Epithelial cell of esophagus (primary cell): ENCODE measurements at places on chromosomes 16 and 17.

- peak; percentile 37 for DNase-seq
Measured at GRCh38 chr17:17151541-17151940, 54.6 kb downstream of the PLD6 start.

- DNase-seq, result peak; percentile 78
Measured at GRCh38 chr16:2858245-2859025, 465 bp upstream of the PRSS22 start.

DNA sequence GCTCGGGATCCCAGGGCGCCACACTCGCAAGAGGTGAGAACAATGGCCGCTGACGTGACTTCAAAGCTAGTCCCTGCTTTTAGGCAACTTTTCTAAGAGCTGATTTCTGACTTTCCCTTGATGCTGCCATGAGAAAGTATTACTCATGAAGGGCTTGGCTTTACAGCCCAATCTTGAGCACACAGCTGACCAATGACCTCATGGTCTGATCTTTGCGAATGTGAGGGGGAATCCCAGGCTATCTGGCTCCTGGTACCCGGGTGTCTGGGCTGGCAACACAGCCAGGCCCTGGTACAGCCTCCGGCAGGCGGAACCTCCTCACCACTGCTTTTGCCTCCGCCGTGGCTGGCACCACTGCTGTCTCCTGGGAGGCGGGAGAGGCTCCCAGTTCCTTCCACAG lies 17.5 kb downstream of the NDUFAF8 start:
- DNase-seq, result no peak

DNA sequence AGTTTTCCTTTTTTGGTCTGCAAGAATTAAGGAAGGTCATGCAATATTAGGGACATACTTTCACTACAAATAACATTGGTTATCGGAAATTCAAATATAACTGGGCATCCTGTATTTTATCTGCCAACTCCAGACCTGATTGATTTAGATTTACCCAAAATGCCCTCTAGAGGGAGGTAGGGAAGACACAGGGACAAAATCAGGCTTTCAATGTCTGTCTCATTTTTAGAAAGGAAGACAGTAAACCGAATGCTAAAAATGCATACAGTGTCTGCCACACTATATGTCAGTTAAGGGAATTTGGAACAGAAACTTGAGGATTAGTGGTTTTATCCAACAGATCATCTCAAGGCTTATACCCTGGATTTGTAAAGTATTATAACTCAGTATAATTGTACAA lies 161.7 kb upstream of the SOX9 start:
- DNase-seq, result peak; percentile 48
